ENCODE measurements at places on chromosomes 2 and 18. TPM values are rescaled to one million over a fixed set of nuclear protein-coding genes. Genes with fewer than 3 reads are reported as not detected.

EPHA4 gene
- polyA plus RNA-seq: 36.9 TPM

CNTNAP5 gene
- not detected for polyA plus RNA-seq

BCL2 gene
- 0.27 TPM for polyA plus RNA-seq

- peak; percentile 63 for DNase-seq
Observed at GRCh38 chr2:223598994-223599639, 3.0 kb downstream of the SCG2 start.

- no peak for DNase-seq
Observed at GRCh38 chr2:45445037-45445436, 166.0 kb downstream of the SRBD1 start.

DNA sequence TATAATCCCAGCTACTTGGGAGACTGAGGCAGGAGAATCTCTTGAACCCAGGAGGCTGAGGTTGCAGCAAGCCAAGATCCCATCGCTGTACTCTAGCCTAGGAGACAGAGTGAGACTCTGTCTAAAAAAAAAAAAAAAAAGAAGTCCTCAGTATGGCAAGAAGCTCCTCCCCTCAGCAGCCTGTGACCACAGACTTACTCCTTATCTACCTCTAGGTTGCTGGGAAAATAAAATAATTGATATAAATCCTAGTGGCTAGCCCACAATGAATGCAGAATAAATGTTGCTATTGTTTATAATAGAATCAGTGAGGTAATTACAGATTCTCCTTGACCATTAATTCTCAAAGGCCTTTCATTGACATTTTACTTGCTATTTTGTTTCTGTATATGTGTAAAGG is 70.6 kb downstream of the IRS1 start:
- DNase-seq: no peak

DNA sequence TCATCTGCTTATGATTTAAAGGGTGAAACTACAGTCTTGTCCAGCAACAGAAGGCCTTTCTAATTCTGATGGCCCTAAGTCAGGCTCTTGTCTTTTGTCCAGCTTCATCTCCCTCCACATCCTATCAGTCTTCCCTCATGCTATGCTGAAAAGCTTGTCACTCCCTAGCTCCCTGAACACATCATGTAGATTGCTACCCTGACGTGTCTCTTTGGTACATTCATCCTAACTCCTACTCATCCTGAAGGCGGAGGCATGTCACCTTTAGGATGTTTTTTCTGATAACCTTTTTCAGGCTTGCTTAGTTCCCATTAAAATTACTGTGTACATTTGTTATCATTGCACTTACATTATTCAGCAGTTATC is 78.4 kb upstream of the ARL5A start:
- no peak for DNase-seq

DNA sequence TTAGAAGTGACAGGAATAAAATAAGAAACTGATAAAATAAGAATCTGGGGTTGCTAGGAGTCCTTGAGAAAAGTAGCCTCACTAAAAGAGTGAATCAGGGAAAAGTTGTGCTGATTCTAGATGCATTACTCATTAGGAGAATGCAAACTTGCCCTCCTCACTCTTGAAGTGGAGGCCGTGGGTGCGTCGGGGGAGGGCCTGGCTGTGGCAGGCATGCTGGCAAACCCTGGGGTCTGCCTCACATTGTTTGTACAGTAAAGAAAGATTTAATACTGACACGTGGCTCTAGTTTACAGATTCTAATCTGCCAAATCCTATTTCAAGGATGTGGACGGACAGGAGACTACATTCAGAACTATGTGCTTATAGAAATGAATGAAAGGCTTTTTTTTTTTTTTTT is 41.9 kb downstream of the TANC1 start:
- no peak for DNase-seq

DNA sequence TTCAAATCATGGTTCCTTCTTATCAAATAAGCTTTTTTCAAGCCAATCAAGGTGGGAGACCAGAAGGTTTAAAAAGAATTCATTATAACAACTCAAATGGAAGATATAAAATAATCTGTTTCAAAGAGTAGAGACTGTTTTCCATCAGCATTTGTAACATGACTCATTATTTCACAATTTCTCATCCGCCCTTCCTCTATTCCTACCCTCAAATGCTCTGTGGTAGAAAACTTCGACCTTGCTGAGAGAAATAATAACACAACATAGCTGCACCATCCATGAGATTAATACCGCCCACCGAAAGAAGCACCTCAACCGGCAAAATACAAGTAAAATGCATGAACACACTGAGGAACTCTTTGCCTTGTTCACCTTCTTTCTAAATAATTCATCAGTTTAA is 2039.2 kb upstream of the CELF4 start:
- DNase-seq: no peak

DNA sequence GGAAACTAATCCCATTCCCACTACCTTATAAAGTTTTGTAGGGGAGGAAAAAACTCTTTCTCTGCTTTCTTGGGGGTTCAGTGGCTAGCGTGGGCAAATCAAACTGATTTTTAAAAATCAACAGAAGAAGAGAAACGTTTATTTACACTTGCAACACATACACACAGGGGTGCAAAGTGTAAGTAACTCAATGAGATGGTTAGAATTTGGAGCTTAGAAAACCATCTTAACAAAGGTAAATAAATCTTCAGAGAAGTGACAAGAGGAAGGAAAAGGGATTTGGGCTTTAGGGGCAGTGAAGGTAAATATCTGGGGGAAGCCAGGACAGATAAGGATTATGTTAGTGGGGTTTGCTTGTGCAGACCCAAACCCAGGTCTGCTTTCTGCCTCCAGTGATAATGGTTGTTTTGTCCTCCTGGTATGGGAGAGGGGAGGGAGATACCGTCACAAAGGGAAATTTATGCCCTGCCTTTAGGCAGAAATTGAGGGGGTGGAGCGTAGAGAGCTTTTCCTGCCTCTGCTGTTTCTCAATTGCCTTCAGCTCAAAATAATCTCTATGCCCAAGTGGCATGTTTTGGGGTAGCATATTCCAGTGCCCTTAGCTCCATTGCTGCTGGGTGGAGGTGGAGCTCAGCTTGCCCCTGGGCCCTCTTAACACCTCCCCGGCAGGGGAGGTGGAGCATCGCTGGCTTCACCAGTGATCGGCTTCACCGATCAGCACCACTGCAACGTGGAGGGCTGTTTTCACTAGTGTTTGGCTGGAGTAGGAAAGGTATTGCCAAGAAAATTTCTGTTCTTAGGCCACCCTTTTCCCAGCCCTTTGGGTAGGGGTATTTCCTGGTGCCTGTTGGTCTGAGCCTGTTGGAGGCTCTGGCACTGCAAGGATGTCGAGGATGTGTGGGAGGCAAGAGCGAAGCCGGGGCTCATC is 92.2 kb downstream of the TEX51 start:
- no peak for DNase-seq

All from AG04450 (cell line).